Cardiac muscle cell (in vitro differentiated cells and primary cell): ENCODE measurements at places on chromosomes 11 and 22. TPM values are rescaled to one million over a fixed set of nuclear protein-coding genes. Genes with fewer than 3 reads are reported as not detected.

GRCh38 chr11:28461338-28461737, 353.1 kb downstream of the METTL15 start:
- H3K4me1 ChIP-seq: no peaks in the 10 kb centered on the region
- peak; percentile 72 for DNase-seq
- no peak overlapping the region for H3K4me3 ChIP-seq
- H3K27me3 ChIP-seq: no peaks in the 10 kb centered on the region
- H3K27ac ChIP-seq: no peak overlapping the region

GRCh38 chr11:128610721-128611617, 23.6 kb upstream of the ETS1 start:
- no peaks in the 10 kb centered on the region for H3K36me3 ChIP-seq
- H3K4me1 ChIP-seq: peaks cover 41% of the 10 kb centered on the region
- no peak overlapping the region for H3K4me3 ChIP-seq
- DNase-seq: no peak
- peak overlapping the region; percentile 37 for H3K27ac ChIP-seq
- H3K27me3 ChIP-seq: no peaks in the 10 kb centered on the region

- H3K4me3 ChIP-seq: no peak overlapping the region
- no peaks in the 10 kb centered on the region for H3K36me3 ChIP-seq
- H3K4me1 ChIP-seq: peaks cover 12% of the 10 kb centered on the region
- DNase-seq: no peak
- no peaks in the 10 kb centered on the region for H3K27me3 ChIP-seq
- no peak overlapping the region for H3K27ac ChIP-seq
Observed at GRCh38 chr11:17211286-17211685, 3.5 kb upstream of the PIK3C2A start.

DNA sequence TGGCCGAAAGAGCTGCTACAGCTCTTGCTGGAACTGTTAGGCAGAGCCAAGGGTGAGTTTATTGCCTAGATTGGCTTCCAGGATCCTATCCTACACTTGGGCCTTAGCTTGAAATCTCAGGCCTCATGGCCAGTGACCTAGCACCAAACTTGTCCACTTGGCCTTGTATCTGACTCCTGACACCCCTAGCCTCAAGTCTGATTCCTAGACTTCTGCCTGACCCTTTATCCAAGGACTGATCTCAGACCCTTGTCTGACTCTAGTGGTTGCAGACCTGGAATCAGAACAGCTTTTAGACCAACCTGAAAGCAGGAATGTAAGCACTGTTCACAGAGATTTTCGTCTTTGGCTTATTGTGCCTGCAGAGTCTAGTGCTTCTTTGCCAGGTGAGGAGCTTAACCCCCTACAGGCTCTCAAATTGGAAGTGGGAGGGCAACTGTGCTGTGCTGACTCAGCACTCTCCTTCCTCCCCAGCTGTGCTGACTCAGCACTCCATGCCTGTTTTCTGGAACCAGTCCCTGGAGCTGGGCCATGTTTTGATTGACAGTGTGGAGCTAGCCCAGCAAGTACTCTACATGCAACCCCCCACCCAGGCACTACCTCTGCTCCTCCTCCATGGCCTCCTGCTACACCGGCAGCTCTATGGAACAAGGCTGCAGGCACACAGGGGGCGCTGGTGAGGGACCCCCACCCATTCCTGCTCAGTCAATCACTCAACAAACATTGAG, 35.1 kb downstream of the RRP8 start:
- H3K4me1 ChIP-seq: peaks cover 4% of the 10 kb centered on the region
- no peaks in the 10 kb centered on the region for H3K27me3 ChIP-seq
- DNase-seq: peak; percentile 92
- no peak overlapping the region for H3K4me3 ChIP-seq
- H3K27ac ChIP-seq: peak overlapping the region; percentile 74

DNA sequence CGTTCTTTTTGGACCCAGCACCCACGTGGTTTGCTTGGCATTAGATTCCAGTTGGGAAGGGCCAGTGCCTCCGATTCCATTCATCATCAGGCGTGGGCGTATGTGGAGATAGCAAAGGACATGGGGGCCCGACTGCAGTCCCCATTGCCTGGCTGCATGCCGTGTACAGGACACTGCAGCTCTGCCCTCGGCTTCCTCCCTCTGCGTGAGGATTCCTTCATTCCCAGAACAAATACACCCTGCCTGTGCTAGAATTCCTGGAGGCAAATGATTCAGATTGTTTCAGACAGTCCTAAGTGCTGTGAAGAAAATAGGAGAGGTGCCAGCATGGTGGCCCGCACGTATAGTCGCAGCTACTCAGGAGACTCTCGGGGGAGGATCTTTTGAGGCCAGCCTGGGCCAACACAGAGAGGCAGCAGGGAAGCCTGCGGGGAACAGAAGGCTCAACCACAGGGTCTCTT, 15.4 kb downstream of the DERL3 start:
- peaks cover 21% of the 10 kb centered on the region for H3K4me1 ChIP-seq
- no peak for DNase-seq
- no peak overlapping the region for H3K4me3 ChIP-seq
- peak overlapping the region; percentile 30 for H3K27ac ChIP-seq

- no peaks in the 10 kb centered on the region for H3K36me3 ChIP-seq
- no peak overlapping the region for H3K27ac ChIP-seq
- no peak for DNase-seq
- H3K4me3 ChIP-seq: no peak overlapping the region
Observed at GRCh38 chr22:22669093-22669492, 24.7 kb downstream of the GGTLC2 start.

GRCh38 chr11:126135235-126136176, 72.8 kb upstream of the CDON start:
- no peaks in the 10 kb centered on the region for H3K27me3 ChIP-seq

DNA sequence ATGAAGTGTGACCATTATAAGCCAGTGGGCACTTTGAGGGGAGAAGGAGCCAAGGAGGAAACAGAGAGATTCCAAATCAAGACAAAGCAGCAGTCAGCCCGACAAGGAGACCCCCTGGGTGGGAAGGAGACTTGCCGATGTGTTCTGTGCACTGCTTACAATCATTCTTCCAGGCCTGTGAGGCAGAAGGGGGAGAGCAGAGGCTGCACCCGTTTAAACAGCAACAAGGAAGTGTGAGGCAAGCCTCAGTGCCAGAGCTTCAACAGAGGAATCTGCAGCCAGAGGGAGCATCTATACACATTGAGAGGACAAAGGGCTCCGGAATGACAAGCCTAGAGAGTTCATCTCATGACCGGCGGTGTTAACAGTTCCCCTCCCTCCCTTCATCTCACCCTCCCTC, 121.1 kb downstream of the NXPE2 start:
- H3K27me3 ChIP-seq: no peaks in the 10 kb centered on the region
- no peak overlapping the region for H3K27ac ChIP-seq
- no peaks in the 10 kb centered on the region for H3K36me3 ChIP-seq
- DNase-seq: peak; percentile 24

DNA sequence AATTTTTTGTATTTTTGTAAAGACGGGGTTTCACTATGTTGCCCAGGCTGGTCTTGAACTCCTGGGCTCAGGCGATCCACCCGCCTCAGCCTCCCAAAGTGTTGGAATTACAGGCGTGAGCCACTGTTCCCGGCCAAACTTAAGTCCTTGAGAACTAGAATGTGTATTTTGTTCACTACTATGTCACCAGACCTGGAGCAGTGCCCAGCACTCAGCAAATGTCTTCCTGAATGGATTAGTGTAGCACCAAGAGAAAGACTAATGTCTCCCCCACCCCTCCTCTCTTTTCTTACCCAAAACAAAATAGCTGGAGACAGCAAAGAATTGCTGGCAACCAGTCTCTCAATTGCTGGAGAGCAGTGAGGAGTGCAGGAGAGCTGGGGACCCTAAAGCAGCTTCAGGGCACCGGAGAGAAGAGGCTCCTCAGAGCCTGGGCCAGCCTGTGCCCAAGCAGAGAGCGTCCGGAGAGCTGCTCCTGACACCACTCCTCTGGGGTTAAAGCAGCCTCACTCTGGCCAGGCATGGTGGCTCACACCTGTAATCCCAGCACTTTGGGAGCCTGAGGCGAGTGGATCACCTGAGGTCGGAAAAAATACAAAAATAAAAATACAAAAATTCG, 14.9 kb downstream of the SLC25A18 start:
- no peak overlapping the region for H3K4me3 ChIP-seq
- no peak overlapping the region for H3K27ac ChIP-seq
- no peaks in the 10 kb centered on the region for H3K27me3 ChIP-seq

GRCh38 chr11:10592331-10592730, 23.9 kb upstream of the LYVE1 start:
- no peak for DNase-seq
- no peaks in the 10 kb centered on the region for H3K27me3 ChIP-seq
- H3K36me3 ChIP-seq: no peaks in the 10 kb centered on the region

DNA sequence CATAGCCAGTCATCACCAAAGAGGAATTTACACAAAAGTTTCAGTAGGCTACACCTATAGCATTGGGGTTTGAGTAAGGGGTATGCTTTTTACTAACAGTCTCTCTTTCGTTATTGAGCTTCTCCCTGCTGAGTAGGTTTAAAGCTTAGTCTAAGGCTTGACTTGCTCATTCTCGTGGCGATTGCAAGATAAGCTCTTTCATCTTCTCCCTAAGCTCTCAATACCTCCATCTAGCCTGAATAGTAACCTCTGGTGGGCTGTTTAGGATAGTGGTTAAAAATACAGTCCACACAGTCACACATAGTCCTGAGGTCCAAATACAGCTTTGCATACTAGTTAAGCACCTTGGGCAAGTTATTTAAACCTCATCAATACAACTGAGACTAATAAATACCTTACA, 65.6 kb downstream of the IMMP1L start:
- no peak for DNase-seq
- no peak overlapping the region for H3K27ac ChIP-seq
- H3K4me3 ChIP-seq: no peak overlapping the region
- H3K4me1 ChIP-seq: no peaks in the 10 kb centered on the region

DNA sequence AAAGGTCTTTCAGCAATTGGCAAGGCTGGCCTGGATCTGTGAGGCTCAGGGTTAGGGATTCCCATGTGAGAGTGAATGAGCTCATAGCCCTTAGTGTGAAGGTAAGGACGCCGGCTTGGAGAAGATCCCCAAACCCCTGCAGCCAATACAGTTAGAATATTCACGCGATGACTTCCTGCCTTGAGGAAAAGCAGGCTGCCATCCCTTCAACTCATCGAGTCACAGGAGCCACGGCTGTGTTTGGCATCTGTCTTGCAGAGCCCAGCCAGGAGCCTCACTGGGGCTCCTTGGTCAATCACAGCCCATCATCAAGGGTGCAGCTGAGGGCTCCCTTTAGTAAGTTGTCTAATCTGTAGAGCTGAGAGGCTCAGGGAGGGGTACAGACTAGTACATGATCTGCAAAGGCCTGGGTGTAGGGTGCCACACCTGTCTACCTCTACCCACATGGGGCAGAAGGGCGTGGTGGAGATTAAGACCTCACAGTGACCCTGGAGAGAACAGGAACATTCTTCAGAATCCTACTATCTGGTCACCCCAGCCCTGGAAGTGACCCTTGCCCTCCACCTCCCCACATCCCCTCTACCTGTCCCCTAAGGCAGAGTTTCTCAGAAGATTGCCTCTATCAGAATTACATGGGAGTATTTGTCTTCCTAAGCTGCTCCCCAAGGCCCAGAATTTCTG, 18.5 kb downstream of the IL10RA start:
- H3K4me1 ChIP-seq: peaks cover 4% of the 10 kb centered on the region
- H3K27ac ChIP-seq: no peak overlapping the region
- no peak overlapping the region for H3K4me3 ChIP-seq
- peaks cover 2% of the 10 kb centered on the region for H3K27me3 ChIP-seq

GRCh38 chr11:121886996-121887395, 229.0 kb downstream of the BLID start:
- peaks cover 9% of the 10 kb centered on the region for H3K4me1 ChIP-seq
- no peak overlapping the region for H3K4me3 ChIP-seq
- DNase-seq: no peak
- no peaks in the 10 kb centered on the region for H3K27me3 ChIP-seq
- H3K36me3 ChIP-seq: no peaks in the 10 kb centered on the region

GRCh38 chr11:102347462-102348370, 702 bp downstream of the BIRC2 start:
- H3K4me1 ChIP-seq: peaks cover 15% of the 10 kb centered on the region
- H3K36me3 ChIP-seq: peaks cover 3% of the 10 kb centered on the region
- H3K27ac ChIP-seq: peak overlapping the region; percentile 94
- DNase-seq: peak; percentile 19
- H3K4me3 ChIP-seq: peak overlapping the region; percentile 47

- no peaks in the 10 kb centered on the region for H3K36me3 ChIP-seq
- H3K4me1 ChIP-seq: peaks cover 4% of the 10 kb centered on the region
- peak overlapping the region; percentile 14 for H3K4me3 ChIP-seq
- H3K27me3 ChIP-seq: peaks cover 79% of the 10 kb centered on the region
Observed at GRCh38 chr11:33801821-33802193, 27.5 kb upstream of the FBXO3 start.

DNA sequence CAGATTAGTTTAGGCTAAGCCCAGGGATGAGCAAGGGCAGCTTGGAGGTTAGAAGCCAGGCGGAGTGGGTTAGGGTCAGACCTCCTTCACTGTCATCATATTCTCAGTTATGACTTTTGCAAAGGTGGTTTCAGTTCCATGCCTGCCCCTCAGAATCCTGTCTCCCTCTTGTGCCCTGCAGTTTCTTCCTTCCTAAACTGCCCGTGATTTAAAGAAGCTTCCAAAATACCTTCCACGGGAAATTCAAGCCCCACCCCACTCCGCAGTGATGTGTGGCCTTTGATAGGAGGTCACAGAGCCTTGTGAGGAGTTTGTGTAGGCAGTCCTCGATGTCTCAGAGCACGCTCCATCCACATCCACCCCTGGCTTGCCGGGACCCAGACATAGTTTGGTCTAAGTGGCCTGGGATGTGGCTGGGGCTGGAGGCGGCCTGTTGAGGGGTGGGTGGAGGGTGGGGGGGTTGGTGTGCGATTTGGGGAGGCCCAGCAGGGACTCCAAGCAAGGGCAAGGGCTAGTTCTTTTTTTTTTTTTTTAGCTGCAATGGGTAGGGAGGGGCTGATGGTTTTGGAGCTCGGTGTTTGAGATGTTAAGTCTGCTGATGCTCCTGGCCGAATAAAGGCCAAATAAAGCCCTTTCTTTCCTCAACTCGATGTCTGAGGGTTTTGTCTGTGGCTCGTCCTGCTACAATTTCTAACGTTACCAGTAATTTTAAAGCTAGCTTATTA, 1.6 kb upstream of the IFITM1 start:
- H3K4me3 ChIP-seq: no peak overlapping the region
- peaks cover 23% of the 10 kb centered on the region for H3K4me1 ChIP-seq
- DNase-seq: peak; percentile 70
- no peaks in the 10 kb centered on the region for H3K36me3 ChIP-seq

GRCh38 chr11:44661311-44661717, 65.4 kb upstream of the TSPAN18 start:
- H3K36me3 ChIP-seq: no peaks in the 10 kb centered on the region
- H3K4me1 ChIP-seq: no peaks in the 10 kb centered on the region
- no peak for DNase-seq
- no peaks in the 10 kb centered on the region for H3K27me3 ChIP-seq
- H3K27ac ChIP-seq: no peak overlapping the region

DNA sequence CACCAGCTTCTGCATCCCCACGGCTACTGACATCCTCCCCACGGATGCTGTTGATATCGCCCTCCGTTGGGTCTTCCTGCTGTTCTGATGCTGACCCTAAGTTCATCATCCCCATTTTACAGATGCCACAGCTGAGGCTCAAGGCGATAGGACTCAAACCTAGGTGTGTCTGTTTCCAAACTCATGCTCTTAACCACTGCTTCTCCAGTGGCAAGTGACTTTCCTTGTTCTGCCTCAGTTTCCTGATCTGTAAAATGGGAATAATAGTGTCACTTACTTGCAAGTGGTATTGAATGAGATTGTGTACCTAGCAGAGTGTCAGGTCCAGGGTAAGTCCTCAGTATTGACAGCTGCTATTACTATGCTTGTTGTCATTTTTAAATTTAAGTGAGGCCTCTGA, 14.4 kb upstream of the SLC22A6 start:
- no peak overlapping the region for H3K4me3 ChIP-seq
- H3K27ac ChIP-seq: no peak overlapping the region
- no peak for DNase-seq
- no peaks in the 10 kb centered on the region for H3K27me3 ChIP-seq

BLID gene
- 1.0 and 1.3 TPM in 2 replicates for total RNA-seq

MRPL17 gene
- 52.1 and 100 TPM in 2 replicates for total RNA-seq

FUT4 gene
- 4.3 and 5.0 TPM in 2 replicates for total RNA-seq

SCGB1A1 gene
- total RNA-seq: not detected in 2 replicates

FAM111B gene
- 1.8 and 2.6 TPM in 2 replicates for total RNA-seq

OR5A1 gene
- not detected in 2 replicates for total RNA-seq
